NCI-H82 (cell line): ENCODE measurements at places on chromosomes 7 and 10.

- DNase-seq = no peak
Measured at GRCh38 chr10:129353101-129353500, 113.9 kb upstream of the MGMT start.

DNA sequence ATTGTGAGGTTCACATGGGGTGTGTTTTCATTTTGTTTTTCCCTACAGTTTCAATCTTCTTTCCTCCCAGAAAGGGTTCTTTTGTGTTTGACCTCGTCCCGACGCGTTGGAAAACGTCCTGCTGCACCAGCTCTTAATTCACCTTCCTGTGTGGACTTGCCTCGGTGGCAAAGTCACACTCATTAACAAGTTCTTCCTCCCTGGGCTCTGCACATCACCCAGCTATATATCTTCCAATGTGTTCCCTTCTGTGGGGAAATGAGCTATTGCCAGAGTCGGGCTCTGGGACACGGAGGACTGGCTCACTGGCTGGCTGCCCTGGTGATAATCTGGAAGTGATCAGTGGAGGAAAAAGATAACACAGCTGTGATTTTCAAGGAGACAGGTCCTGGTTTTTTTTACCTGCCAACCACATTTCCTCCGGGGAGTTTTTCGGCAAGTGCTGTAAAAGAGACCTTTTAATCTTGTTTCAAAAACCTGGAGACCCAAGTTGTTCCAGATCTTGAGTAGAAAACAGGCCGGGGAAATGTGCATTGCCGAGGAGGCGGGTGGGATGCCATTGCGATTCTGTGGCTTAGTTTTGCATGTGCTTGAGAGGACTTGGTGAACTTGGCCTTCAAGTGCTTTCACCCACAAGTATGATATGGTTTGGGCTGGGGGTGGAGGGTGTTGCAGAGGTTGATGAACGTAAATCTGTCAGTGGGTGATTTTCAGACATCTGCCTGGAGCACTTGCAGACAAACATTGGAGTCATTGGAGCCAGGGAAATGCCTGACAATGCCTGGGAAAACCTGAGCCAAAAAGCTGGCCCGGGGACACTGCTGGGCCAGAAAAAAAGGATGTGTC is 96.5 kb upstream of the CREB5 start:
- no peak for DNase-seq

DNA sequence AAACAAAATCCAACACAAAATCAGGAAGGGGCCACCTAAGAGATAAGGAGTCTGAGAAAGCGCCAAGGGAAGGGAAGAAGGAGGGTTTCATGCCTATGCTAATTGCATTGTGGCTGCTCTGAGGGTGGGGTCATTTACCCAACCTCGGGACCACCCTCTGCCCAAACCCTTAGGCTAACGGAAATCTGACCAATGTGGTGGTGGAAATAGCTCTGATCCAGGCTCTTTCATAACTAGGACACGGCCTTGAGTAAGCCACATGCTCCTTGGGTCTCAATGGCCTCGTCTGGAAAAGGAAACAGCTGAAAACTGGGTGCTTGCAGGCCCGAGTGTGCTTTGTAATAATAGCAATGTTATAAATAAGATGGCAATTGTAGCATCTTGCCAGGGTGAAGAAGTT is 14.9 kb upstream of the SRGN start:
- no peak for DNase-seq

DNA sequence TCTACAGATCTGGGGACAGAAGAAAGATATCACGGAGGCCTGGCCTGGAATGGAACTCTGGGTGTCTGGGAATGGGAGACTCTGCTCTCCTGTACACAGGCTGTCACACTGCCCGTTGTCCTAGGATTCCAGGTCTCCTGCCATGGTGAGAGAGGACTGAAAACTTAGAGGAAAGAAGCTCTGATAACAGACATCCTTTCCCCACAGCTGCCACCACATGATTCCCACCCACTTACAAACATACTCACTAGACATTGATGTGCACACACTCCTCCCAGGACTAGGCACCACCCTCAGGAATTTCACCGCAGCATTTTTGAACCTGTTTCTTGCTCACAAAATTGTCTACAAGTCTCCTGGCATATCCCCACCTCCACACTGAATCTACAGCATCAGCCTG is 5.7 kb downstream of the ZNF92 start:
- peak; percentile 30 for DNase-seq

- no peak for DNase-seq
Measured at GRCh38 chr7:96739609-96740008, 30.0 kb upstream of the SEM1 start.

DNA sequence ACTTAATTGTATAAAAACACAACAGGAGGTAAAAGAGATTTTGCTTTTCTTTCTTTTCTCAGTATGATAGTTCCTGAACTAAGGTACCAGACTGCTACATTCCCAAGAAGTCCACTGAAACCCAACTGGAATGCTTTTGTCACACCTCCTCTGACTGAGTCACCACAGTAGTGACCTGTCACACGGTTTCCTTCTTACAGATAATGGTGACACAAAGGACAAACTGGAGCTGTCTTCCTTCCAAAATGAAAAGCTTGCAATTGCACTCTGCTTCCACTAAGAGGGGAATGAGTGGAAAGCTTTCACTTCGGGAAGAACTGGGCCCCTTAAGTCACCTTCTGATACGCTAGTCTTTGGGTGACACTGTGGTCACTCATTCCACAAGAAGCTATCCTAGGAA is 122.2 kb downstream of the KMT2E start:
- DNase-seq = peak; percentile 15

DNA sequence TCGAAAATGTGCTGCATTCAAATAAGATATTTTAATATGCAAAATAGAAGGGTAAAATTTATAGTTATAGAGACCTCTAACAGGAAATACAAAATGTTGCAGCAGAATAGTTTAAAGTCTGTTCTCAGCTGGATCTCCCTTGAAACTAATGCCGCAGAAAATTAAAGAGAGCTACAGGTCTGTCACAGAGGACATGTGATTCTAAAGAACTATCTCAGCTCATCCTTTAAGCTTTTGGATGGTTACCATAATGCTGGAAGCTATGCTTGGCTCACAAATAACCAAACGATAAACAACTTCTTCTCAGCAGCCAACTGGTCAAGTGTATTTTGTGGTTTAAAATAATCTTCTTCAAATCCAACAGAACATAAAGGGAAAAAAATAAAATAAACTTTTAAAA is 353.0 kb downstream of the PARD3 start:
- DNase-seq = no peak
